ENCODE measurements at places on chromosomes 2 and 18.

GRCh38 chr2:216539120-216539519 is 40.5 kb downstream of the RPL37A start:
- no peak for DNase-seq

- DNase-seq = no peak
Measured at GRCh38 chr2:165436559-165436958, 32.9 kb upstream of the CSRNP3 start.

DNA sequence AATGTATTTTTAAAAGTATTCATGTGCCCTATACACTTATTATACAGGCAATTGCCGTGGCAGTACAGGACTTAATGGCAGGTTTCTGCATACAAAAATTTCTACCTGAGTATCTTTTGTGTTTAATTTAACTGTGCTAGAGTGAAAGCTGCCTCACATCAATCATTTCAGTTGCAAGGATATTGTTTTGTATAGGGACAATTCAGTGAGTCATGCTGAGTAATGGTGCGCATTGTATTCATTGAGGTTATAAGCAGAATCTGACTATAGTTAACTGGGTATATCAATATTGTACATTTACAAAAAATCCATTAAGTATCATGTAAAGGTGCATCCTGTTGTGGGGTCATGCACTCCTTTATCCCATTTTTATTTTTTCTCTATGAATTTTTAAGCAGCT is 121.5 kb downstream of the GCA start:
- DNase-seq = no peak

DNA sequence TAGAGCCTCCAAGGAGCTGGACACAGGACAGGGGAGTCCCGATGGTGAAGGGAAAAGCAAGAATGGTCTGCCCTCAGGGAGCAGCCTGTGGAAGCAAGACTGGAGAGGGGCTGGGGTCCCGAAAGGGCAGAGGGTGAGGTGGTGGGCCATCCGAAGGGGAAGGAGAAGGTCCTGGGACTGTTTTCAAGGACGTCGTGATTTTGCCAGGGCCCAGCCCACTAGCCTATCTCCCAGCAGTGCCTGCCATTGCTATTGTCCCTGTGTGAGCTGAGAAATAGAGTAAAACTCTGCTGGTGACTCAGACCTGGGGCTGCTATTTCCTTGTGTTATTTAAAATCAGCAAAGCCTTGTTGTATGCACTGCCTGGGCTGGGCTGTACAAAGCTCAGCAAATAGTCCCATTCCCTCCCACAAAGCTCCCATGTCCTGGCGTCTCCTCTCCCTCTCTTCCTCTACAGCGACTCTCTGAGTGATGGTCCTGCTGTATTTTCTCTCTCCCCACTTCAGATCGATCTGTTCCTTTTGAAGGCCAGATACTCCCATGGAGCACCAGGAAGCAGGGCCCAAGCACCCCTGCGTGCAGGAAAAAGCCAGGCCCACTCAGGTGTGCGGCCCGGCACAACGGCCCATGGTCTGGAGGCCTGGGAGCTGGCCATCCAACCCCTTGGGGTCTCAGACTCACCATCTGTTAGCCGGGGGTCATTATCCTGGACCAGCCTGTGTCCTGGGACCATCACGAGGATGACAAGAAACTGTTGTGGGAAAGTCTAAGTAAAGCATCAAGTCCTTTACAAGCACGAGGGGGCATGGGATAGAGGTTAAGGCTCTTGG is 65.0 kb upstream of the OTOF start:
- DNase-seq = no peak

DNA sequence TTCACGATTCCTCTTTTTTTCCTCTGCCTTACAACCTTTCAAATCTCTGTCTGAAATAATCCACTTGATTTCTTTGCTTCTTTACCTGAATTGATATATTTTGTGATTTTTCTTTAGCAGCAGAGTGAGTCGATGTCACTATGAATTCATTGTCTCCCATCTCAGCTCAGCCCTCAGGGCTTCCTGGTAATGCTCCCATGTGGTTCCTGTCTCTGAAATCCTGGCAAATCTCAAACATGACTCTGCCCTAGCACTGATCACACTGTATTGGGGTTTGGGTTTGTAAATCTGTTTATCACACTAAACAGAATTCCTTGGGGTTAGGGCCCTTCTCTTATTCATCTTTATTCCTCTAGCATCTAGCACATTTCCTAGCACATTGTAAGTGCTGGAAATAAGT is 43.0 kb upstream of the MSTN start:
- DNase-seq = no peak

DNA sequence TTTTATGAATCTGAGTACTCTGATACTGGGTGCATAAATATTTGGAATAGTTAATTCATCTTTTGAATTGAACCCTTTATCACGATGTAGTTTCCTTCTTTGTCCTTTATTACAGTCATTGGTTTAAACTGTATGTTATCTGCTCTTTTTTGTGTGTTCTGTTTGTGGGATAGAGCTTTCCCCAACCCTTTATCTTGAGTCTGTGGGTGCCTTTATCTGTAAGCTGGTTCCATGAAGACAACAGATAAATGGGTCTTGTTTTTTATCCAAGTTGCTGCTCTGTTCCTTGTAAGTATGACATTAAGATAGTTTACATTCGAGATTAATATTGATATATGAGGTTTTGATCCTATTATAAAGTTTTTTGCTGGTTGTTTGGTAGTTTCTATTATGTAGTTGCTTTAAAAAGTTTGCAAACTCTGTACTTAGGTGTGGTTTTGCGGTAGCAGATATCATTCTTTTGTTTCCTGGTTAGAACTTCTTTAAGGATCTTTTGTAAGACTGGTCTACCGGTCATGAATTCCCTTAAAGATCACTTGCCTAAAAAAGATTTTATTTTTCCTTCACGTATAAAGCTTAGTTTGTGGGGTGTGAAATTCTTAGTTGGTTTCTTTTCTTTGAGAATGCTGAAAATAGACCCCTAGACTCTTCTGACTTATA is 1451.3 kb upstream of the SLC39A10 start:
- DNase-seq = no peak

- DNase-seq = no peak
Measured at GRCh38 chr18:69529151-69529550, 128.5 kb downstream of the DOK6 start.

DNA sequence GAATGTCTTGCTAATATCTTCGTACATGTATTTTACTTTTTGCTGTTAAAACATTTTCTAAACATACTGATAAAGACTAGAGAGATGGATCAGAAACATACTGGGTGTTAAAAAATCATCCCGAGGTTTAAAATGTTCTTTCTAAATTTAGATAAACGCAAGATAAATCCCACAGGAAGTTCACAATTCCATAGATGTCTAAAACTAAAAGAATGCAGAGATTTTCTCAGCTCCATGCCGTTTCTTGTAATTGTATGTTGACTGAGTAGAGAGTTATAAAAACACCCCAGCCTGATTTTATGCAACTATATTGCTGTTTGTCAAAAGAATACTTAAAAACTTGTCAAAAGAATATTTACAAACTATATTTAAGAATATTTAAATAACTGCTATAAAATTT is 455.7 kb downstream of the ARHGAP15 start:
- no peak for DNase-seq

DNA sequence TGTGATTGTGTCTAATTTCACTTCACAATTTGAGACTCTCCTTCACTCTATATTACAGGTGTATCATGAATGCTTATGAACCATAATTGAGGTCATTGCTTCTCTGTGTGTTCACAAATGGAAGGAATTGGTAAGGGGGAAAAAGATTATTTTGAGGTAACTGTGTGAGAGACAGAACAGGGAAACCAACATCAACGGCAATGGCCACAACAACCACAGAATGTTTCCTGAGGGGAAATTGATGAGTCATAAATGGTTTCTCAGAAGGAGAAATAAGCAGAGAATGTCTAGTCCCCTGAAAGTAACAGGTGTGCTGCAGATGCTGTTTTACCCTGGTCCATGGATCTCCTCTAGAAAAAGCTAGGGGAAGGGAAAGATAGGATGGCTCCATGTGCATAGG is 361.2 kb upstream of the GALNT5 start:
- DNase-seq = no peak

GRCh38 chr2:21453723-21454450 is 330.1 kb downstream of the TDRD15 start:
- no peak for DNase-seq

DNA sequence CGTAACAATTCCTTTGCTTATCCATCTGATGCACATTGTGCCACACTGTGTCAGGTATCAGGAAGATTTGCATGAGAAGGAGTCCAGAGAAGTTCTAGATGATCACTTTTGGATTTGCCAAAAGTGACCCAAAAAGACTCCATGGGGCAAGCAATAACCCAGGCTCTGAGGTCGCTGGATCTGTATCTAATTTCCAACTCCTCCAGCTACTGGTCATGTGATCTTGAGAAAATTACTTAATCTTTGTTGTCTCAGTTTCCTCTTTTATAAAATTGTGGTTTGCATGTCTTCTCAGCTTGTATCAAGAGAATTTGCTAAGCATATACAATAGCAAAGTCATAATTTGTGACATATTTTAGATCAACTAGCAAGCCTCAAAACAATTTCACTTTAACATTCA is 61.3 kb upstream of the ITGA4 start:
- DNase-seq = no peak

DNA sequence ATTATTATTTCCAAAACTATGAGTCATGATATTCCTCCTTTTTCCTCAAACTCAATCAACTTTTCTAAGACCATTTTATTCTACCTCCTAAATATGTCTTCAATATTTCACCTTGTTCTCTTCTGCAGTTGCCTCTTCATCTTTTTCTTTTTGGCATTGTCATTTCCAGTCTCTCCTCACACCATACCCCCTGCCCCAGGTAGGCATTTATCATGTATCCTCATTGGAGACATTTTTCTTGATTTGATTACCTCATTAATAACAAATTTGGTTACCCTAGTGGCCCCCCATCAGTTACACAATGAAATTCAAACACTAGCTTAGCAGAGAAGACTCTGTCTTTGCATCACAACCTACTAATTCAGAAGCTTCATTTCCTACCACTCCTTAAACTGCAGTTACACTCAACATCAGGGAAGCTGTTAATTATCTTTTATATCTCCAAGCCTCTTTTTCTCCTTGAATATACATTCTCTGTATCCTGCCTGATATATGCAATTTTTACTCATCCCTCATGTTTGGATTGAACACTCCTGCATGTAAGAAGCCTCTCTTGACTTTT is 133.0 kb downstream of the IKZF2 start:
- DNase-seq = no peak

GRCh38 chr2:19653509-19653908 is 248.3 kb downstream of the TTC32 start:
- no peak for DNase-seq

DNA sequence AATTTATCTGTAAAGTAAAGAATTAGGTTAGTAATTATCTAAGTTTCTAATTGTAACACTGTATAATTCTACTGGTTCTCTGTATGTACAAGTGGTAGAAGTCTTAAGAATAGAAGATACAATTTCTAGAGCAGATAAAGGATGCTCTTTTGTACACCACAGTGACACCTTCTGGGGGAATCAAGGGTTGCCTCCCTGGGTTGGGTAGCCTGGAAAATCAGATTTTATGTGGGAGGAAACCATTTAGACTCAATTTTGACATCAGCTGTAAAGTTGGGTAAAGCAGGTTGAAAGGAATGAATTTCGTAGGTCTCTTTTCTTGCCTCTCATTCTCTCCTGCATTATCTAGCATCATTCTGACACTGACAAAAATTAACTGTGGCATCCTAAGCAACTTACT is 354.8 kb downstream of the DCC start:
- no peak for DNase-seq

DNA sequence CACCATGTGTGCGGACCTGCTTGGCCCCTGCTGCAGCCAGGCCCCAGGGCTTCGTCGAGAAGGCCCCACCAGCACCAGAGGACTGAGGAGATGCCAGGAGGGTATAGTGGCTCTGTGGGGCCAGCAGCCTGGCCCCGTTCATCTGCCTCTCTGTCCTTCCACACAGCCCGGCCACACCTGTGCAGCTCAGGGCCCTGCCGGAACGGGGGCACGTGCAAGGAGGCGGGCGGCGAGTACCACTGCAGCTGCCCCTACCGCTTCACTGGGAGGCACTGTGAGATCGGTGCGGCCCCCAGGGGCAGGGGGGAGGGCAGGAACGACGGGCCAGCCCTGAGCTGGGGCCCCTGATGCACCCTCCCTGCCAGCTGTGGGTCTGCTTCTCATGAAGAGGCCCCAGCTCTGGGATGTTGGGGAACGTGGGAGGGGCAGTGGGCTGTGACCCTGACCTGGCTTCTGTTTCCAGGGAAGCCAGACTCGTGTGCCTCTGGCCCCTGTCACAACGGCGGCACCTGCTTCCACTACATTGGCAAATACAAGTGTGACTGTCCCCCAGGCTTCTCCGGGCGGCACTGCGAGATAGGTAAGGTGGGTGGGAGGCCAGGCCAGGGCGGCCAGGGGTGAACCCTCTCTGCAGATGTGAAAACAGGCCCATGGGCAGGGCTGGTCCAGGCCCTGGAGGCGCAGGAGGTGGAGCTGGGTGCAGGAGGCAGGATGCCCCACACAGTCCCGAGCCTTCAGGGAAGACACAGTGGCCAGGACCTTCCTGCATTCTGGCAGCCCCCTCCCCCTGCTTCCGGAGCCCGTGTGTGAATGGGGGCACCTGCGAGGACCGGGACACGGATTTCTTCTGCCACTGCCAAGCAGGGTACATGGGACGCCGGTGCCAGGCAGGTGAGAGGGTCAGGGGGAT is 50.3 kb downstream of the MTERF4 start:
- no peak for DNase-seq

DNA sequence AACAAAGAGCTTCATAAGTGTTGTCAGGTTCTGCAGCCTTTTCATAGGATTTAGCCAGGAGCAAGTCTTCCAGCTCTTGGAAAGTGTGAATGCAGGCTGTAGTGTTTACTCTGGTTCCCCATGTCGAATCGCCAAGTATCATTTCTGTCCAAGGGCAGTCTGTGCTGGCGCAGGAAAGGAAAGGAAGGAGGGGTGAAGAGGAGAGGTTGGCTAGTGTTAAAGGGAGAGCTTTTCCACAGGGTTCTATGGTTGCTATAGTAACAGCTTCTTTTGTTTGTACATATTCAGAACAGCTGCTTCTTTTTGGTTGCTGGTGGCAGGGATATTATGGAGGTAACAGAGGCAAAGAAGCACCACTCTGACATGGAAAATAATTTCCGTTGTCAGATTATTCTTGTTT is 69.9 kb downstream of the KCNH7 start:
- no peak for DNase-seq

GRCh38 chr18:31436825-31437224 is 10.7 kb upstream of the DSG3 start:
- DNase-seq = no peak

GRCh38 chr18:51811883-51812282 is 528.1 kb upstream of the DCC start:
- no peak for DNase-seq

GRCh38 chr18:2729757-2730156 is 74.2 kb downstream of the SMCHD1 start:
- DNase-seq = no peak

- DNase-seq = no peak
Measured at GRCh38 chr2:102177814-102178478, 8.9 kb upstream of the IL1RL2 start.

All from stimulated activated CD4-positive, alpha-beta T cell treated with anti-CD3 and anti-CD28 coated beads, Interleukin-1b, Interleukin-23, amount 100 ng/mL, for 24 hours (primary cell).